ENCODE measurements at places on chromosomes 13 and 19.
A peak's percentile ranks its signal among the peaks of the same experiment; 100 is the strongest.

DNA sequence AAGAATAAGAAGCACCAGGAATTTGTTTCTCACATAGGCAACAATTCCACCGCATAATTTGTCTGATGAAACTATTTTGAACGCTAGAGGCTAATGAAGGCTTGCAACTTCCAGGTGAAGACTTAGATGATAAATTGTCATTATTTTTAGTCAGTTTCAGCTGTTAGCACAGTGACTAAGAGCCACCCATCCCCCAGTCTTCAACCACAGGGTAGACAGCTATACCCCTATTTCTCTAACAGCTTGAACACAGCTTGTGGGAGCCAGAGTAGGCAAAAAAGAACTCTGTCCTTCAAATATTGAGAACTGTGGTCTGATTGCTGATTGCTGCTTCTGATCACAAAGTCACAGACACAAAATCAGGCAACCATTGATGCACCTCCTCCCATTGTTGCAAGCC is 1124.8 kb upstream of the PRR20A start:
- no peak for DNase-seq

DNA sequence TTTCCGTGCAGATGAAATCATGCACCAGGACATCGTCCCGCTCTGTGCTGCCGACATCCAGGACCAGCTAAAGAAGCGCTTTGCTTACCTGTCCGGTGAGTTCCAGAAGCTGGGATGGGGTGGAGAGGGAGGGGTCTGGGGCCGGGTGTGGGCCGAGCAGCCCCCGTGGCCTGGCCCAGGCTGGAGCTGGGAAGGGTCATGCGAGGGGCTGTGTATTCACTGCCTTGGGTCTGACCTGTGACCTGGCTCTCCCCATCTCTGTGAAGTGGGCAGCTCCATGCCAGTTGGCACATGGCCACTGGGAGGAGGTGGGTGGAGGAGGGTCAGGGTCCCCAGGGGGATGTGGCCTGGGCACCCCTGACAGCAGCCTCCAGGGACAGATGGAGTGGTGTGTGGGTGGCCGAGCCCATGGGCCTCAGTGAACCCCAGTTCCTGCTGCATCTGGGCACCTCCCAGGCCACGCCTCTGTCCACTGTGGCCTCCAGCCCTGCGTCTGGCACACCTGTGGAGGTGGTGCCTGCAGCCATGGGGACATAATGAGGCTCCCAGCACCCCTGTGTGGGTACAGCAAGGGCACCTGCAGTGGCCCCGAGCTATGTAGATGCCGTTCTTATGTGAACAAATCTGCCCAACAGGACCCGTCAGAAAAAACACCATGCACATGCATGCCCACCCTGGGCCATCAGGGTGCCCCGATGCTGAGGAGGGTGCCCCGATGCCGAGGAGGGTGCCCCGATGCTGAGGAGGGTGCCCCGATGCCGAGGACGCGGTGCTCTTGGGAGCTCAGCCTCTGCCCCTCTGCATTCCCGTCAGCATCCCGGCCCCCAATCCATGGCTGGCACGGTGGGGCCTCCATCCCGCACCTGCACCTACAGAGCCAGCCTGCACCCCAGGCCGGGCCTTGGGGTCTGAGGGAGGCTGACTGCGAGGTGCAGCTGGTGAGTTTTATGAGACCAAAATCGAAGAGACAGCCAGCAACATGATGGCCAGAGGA is 46.0 kb downstream of the MCF2L start:
- DNase-seq = no peak

GRCh38 chr13:40534456-40534855 is 132.0 kb downstream of the FOXO1 start:
- DNase-seq = no peak

DNA sequence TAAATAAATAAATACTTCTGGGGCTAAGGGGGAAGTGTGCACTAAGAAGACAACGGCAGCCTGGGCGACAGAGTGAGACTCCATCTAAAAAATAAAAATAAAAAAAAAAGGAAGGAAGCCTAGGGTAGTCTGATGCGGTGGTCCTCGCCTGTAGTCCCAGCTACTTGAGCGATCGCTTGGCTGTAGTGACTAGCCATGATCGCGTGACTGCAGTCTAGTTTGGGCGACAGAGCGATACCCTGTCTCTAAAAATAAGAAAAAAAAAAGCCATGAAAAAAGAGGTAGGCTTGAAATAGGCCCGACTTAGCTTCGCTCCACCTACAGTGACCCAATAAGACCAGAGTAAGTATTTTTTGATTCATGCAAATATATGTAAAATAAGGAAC is 661 bp upstream of the BABAM1 start:
- DNase-seq = no peak

- DNase-seq = no peak
Measured at GRCh38 chr13:95388420-95389079, 87.3 kb upstream of the ABCC4 start.

- no peak for DNase-seq
Measured at GRCh38 chr13:93262729-93263345, 36.2 kb downstream of the GPC6 start.

DNA sequence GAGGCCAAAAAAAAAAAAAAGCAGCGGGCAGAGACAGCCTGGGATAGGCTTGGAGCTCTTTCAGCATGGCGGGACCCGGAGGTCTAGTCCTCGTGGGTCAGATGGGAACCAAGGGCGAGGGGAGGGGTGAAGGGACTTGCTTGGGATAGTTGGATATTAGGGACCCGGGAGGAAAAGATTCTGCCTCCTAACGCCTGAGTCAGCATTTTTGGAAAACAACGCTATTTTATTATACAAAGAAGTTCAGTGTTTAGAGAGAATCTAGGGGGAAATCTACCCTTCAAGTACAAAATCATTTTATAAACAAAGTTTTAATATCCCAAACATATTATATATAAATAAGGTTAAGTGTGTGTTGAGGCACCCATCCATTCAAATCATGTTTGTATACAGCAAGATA is 156.7 kb downstream of the ZNF536 start:
- no peak for DNase-seq

DNA sequence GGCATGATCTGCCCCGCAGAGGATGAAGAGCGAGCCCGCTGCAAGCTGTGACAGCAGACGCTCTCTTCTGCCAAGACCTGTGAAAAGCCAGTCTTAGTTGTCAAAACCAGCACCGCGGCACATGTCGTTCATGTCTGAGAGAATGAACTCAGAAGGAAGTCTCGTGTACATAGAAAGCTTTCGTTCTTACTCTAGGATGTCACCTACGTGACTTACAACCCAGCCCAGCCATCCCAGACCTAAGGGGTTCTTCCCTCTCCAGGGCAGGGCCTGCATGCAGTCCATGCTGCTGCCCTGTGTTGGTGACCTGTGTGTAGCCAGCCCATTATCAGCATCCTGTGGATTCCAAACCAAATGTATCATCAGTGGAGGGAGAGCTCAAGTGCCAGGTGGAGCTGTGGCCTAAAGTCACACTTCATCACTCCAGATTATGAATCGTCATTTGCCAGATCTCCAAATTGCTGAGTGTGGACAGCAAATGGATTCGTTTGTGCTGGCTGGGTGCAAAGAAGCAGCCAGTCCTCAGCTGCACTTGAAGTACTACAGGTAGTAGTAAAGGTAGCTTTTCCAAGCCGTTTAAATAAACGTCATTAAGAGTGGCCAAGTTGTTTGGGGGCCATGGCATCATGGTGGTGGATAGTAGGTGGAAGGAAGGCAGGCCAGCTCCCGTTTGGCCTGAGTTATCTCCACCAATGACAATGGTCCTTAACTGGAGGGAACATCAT is 73.9 kb upstream of the GPR183 start:
- peak; percentile 44 for DNase-seq

DNA sequence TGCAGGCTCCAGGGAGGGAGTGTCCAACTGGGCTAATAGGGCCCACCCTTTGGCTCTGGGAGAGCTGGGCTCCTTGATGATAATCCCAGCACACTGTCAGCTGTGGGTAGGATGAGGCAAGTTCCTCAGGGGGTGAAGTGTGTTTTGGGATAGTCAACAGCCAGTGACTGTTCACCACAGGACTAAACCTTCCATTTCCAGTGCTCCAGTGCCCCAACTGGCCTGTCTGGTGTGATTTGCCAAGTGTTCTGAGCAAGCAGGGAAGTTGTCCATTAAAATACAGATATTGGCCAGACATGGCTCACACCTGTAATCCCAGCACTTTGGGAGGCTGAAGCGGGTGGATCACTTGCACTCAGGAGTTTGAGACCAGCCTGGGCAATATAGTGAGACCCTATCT is 150.9 kb downstream of the TM9SF2 start:
- DNase-seq = no peak

DNA sequence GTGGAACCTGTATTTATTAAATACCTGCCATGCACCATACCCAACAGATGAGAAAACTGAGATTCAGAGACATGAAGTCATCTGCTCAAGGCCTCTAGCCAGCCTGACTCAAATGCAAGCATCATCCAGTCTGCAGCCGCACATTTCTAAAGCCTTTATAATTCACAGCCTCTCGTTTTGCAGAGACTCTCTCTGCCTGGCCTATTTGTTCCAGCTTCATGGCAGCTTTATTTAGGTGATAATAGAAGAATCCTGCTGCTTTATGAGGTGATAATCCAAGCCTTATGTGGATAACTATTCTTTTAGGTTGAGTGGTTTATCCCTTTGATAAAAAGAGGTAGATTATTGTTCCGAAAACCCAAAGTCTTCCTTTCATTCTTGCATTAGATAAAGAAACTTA is 58.4 kb downstream of the OXGR1 start:
- no peak for DNase-seq

DNA sequence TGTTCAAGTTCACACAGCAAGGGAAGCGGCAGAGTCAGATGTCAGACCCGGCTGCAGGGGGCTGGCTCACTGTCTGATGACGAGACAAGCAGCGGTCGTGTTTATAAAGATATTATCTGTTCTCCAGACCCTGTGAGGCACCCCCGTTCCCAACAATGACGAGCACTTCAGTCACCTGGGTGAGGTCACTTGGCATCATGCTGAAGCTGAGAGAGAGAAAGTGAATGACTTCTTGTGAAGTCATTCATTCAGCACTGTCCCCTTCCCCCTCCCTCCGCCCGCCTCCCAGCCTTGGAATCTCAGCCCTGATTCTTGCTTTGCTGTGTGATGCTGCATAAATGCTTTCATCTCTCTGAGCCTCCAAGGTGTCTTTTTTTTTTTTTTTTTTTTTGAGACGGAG is 4.9 kb upstream of the LYPD3 start:
- peak; percentile 18 for DNase-seq

DNA sequence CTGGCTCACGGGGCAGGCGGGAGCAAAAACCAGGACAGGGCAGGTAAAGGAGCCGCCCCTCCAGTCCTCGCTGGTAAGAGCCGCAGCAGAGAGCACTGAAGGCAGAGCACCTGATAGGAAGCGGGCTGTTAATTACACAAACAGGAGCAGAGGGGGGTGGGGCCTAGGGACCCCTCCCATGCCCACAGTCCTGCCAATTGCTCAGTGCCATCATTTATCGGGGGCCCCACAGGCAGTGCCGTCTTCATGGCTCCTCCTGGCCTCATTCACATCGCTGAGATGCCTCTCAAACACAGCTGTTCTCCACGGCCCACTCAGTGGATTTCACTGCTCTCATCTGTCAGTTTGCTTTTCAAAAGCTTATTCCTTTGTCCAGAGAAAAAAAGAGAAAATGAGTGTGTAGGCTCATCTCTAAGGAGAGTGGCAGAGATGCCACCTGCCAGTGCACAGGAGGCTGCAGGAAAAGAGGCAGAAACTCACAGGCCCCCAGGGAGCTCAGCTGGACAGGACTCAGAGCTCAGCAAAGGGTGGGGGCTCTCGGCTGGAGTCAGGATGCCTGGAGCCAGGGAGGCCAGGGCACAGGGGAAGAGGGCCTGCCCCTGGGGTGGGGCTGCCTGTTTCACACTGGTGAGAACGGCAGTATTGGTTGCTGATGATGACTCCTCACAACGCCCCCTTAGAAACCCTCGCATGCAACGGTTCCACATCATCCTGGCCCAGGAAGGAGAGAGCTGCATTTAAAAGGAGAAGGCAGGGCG is 174.6 kb downstream of the COL4A1 start:
- DNase-seq = no peak

DNA sequence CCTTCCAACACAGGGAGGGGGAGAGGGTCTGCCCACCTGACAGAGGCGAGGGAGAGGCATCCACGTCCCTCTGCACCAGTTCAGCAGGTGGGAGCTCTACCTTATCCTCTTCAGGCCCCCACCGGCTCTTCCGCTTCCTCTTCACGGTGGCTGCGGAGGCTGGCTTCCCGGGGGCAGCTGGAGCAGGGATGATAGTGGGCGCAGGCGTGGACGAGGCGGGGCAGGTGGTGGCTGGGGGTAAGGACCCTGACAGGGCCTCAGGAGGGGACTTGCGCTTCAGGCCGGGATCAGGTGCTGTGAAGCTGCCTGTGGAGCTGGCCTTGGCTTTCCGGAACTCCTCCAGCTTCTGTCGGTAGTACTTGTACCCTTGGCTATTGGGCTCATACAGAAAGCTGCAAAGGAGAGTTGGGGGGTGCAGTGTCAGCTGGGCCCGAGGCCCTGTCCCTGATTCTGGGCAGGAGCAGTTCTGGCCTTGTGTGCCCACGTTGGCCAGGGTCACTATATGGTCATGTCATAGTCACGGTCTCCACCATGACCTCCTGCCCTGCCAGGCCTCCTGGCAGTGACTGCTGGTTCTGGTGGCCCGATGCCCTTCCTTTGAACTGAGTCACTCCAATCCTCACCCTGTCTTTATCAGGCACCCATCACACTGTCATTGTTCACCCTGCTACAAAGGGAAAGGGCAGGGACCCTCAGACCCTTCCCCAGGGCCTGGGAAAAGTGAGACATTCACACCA is 23.2 kb downstream of the SUGP1 start:
- no peak for DNase-seq

- no peak for DNase-seq
Measured at GRCh38 chr13:97057176-97057575, 62.9 kb upstream of the OXGR1 start.

DNA sequence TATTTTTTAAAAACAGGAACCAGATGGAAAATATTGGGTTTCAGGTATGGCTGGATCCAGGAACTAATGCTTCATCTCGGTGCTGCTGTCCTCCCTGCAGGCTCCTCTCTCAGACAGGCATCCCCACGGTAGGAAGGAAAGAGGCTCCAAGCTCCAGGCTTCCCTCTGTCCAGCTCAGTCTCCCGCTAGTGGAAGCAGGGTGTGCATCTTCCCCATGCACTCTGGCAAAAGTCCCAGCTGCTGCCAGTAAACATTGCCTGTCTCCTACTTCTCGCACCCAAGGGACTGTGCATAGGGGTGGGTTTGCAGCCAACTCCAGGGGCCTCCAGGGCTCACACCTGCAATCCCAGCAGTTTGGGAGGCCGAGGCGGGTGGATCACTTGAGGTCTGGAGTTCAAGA is 29.2 kb downstream of the IL12RB1 start:
- DNase-seq = no peak

DNA sequence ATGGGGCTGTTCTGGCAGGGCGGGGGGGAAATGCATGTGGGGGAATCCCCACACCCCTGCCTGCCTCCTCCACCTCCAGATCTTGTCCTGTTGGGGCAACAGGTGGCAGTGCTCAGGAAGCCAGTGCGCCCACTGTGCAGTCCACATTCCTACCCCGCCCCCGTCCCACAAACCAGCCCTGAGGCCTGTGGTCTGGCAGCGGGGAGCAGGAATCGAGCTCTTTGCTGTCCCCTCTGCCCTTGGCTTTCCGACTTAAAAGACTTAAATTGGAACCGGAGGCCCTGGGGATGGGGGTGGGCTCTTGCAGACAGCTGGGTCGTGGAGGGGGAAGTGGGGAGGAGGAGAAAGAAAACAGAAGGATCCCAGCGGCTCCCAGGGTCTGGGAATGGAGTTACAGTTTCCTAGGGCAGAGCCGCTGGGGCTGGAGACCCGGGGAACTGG is 4.3 kb downstream of the NANOS3 start:
- DNase-seq = peak; percentile 28
